CD4-positive, alpha-beta T cell treated with Interleukin-15 for 1 hour (primary cell): ENCODE measurements at places on chromosomes 4 and X.

GRCh38 chrX:81261576-81261975 is 59.7 kb downstream of the SH3BGRL start:
- no peak for DNase-seq

DNA sequence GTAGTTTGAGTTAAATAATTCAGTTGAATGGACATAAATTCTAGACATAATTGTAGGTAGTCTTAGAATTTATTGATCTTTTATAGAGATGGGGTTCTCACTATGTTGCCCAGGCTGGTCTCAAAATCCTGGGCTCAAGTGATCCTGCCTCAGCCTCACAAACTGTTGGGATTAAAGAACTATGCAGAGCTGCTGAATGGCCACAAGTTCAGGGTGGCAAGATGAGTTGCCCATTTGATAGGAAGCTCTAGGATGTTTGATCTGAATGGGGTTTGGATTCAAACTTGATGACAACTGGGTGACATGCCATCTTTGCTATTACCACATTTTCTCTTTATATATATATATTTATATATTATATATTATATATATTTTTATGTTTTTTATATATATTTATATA is 3.6 kb downstream of the RPL36A start:
- no peak for DNase-seq

GRCh38 chr4:94613248-94613647 is 144.5 kb upstream of the BMPR1B start:
- no peak for DNase-seq

DNA sequence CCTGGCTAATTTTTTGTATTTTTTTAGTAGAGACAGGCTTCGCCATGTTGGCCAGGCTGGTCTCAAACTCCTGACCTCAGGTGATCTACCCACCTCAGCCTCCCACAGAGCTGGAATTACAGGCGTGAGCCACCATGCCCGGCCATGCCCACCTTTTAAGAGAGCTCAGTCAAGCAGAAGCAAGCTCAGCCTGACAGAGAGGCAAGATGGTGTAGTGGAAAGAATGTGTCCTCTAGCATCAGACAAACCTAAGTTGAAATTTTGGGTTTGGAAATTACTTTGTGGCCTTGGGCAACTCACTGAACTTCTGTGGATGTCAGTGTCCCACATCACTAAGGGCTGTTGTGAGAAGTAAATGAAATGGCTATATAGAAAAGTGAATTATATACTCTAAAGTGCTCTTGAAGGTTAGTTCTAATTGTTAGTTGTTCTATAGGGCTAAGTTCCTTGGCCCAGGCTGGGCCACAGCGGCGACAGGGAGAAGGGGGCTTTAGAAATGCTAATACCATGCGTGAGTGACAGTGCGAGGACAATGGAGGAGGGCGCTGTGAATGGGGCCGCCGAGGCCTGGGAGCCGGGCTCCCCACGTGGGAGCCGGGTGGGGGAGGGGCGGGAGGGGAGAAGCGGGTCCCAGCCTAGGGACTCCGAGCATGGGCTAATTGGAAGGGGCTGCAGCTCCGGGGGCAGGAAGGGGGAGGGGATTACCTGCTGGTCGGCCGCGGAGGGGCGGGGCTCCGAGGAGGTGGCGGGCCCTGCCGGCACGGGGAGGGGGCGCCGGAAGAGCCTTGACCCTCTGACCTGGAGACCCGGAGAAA is 15.6 kb downstream of the PJA1 start:
- DNase-seq, result no peak

- DNase-seq, result no peak
Measured at GRCh38 chrX:151806967-151807540, 72.5 kb downstream of the CNGA2 start.

GRCh38 chrX:155023907-155024833 is 1.6 kb upstream of the F8 start:
- no peak for DNase-seq

DNA sequence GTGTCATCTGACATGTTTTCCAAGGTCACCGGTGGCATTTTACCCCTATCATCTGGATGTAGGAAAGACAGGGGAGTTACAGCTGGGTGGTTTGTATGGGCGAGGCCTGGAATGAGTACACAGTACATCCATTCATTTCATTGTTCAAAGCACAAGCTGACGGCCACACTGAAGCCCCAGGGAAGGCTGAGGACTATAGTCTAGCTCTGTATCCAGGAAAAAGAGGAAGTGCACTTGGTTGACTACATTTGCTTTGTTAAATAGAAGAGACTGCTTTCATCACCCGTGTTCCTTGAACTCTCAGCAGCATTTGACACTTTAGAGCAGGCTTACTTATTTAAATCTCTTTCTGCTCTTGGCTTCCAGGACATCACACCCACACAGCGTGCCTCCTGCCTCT is 1041.0 kb upstream of the TENM3 start:
- DNase-seq, result no peak

DNA sequence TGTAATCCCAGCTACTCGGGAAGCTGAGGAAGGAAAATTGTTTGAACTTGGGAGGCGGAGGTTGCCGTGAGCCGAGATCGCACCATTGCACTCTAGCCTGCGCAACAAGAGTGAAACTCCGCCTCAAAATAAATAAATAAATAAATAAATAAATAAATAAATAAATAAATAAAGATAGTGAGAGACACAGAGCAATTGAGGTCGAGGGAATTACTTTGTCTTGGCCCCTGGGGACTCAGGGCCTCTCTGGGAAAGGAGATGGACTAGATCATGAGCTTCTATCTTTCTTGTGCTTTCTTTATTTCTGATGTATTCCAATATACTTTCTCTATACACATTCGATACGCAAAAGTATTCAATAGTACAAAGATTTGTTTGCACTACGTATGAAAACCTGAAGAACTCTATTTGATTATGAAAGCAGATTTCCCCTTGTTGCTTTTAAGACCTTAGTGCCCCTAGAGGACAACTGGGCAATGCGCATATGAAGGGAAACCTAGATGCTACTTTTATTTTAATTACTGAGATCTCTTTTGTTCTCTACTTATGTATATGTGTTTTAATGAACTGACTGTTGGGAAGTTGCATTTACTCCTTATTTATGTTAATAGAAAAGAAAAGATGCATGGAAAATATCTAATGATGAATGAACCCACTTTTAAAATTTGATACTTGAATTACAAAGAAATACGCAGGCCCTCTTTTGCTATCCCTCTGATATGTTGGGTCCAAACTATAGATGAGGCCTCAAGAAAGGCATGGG is 12.8 kb upstream of the ELOVL6 start:
- DNase-seq, result peak; percentile 28

- DNase-seq, result peak; percentile 28
Measured at GRCh38 chrX:74421036-74421739, at the start of gene SLC16A2. Gene SLC16A2 (plus strand): TSS chrX:74421493. CDS start chrX:74421638, 145 bp downstream.

- peak; percentile 82 for DNase-seq
Measured at GRCh38 chrX:21374163-21374993, at the start of gene CNKSR2. Gene CNKSR2 (plus strand): TSS chrX:21374418. CDS start chrX:21374898, 480 bp downstream.

DNA sequence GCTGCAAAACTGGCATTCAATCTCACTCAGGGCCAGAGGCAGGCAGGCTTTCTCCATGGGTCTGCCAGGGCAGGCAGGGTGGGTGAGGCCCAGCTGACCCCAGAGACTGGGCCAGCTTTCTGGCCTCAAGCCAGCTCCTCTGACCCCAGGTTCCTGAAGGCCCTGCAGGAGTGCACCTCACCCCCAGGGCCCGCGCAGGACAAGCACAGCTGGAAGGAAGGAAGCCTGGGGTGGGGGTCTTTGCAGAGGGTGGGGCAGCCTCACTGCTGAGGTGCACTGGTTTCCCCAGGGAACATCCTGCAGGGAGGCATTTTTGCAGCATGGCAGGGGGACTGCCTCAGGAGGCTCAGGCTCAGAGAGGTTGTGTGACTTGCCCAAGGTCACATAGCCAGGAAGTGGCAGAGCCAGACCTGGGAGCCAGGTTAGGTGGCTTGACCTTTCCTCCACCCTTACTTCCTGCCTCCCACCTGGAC is 31.5 kb upstream of the AFAP1 start:
- DNase-seq, result no peak

GRCh38 chr4:145791988-145792387 is 112.0 kb downstream of the C4orf51 start:
- no peak for DNase-seq

GRCh38 chr4:156346959-156347385 is 393.3 kb upstream of the CTSO start:
- no peak for DNase-seq

DNA sequence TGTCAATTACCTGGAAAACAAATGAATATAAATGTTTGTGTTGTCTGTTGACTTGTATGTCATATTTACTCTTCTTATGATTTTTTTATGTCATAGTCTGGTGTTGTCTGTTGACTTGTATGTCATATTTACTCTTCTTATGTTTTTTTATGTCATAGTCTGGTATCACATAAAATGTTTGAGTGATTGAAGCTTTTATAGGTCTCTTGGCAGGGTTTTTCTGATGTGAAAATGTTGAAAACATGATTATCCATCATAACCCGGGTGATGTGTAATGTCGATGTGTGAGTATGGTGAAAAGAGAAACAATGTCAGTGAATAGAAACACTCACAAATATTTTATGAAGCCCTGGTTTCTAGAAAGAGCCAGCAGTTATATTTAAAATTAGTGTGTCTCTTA is 335.7 kb downstream of the BMPR1B start:
- no peak for DNase-seq

- no peak for DNase-seq
Measured at GRCh38 chr4:83759611-83760010, 223.7 kb downstream of the GPAT3 start.

- DNase-seq, result no peak
Measured at GRCh38 chr4:8577972-8578371, 2.2 kb upstream of the GPR78 start.

- no peak for DNase-seq
Measured at GRCh38 chr4:159777689-159778088, 674.8 kb downstream of the RAPGEF2 start.

GRCh38 chr4:7559741-7560395 is 125.1 kb upstream of the PSAPL1 start:
- no peak for DNase-seq

- no peak for DNase-seq
Measured at GRCh38 chr4:76630741-76631140, 195.7 kb downstream of the SHROOM3 start.

GRCh38 chr4:36006226-36006625 is 238.1 kb downstream of the ARAP2 start:
- no peak for DNase-seq

GRCh38 chr4:152460488-152460887 is 75.4 kb downstream of the FBXW7 start:
- DNase-seq, result no peak

- DNase-seq, result no peak
Measured at GRCh38 chr4:6023731-6024130, 5.5 kb upstream of the C4orf50 start.

GRCh38 chr4:79913581-79913980 is 159.4 kb downstream of the ANTXR2 start:
- no peak for DNase-seq

DNA sequence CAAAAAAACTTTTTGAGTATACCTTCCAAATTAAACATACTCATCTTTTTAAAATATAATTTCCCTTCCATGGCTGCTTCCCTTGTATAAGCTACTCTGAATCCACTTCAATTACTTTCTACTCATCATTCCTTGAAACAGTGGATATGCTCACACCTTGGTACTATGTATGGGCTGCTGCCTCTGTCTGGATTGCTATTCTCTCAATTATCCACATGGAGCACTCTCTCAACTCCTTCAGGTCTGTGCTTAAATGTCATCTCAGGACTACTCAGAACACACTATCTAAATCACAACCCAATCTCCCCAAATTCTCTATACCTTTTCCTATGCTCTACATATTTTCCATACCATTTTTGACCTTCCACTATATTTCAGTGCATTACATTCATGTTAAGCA is 898.9 kb upstream of the EPHA5 start:
- DNase-seq, result no peak

DNA sequence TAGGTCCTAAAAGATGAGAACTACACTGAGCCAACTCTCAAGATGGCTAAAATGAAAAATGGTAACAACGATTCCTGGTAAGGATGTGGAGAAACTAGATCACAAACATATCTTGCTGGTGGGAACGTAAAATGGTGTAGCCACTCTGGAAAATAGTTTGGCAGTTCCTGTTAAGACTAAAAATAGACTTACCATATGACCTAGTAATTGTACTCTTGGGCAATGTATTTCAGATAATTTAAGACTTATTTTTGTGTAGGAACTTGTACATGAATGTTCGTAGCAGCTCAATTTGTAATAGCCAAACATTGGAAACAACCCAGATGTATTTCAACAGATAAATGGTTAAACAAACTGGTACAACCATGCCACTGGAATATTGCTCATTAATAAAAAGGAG is 106.2 kb downstream of the HDAC8 start:
- DNase-seq, result no peak

DNA sequence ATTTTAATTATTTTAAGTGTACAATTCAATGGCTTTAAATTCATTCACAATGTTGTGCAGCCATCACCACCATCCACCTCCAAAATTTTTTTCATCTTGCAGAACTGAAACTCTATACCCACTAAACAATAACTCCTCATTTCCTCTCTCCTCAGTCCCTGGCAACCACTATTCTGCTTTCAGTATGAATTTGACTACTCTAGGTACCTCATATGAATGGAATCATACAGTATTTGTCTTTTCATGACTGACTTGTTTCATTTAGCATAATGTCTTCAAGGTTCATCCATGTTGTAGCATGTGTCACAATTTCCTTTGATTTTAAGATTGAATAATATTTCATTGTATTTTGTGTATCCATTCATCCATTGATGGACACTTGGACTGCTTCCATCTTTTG is 46.9 kb downstream of the KIF4A start:
- DNase-seq, result no peak

DNA sequence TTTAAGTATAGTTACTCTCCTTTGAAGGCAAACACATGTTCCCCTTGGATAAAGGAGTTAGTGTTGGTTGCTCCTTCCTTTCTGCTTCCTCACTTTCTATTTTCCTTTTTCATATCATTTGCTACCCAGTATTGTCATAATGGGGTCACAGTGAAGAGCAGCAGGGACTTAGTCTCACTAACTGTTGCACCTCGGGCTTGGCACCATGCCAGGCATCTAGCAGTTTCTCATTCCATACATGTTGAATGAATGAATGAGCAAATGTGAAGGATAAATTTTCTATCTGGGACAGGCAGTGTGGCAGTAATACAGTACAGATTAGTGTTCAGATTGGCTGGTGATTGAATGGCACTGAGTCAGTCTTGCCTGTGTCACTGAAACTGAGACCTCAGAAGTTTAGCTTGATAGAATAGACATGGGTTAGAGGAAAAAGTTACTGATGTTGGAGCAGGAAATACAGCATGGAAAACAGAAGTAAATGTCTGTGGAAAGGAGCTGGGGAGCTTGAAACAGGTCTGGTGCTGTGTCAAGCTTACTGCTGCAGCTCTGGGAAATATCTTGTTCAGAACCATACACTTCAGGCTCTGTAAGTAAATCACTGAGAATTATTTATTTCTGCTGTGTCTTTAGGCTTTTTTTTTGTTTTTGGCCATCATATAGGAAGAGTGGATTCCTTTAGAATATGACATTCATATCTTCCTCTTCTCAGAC is 55.8 kb upstream of the PITX2 start:
- DNase-seq, result no peak

GRCh38 chr4:150061086-150061776 is 17.0 kb upstream of the DCLK2 start:
- DNase-seq, result no peak

GRCh38 chr4:124028182-124028581 is 631.6 kb downstream of the SPRY1 start:
- DNase-seq, result no peak
